ENCODE measurements at places on chromosomes 5 and 9. TPM values are rescaled to one million over a fixed set of nuclear protein-coding genes. Genes with fewer than 3 reads are reported as not detected.
A peak's percentile ranks its signal among the peaks of the same experiment; 100 is the strongest.

The GDF9 gene
- total RNA-seq, result not detected

The ZFP37 gene
- total RNA-seq, result 1.4 TPM

The AOPEP gene
- total RNA-seq, result 24.6 TPM

The CDKN2B-AS1 gene
- 0.76 TPM for total RNA-seq

The SLC6A19 gene
- total RNA-seq, result not detected

DNA sequence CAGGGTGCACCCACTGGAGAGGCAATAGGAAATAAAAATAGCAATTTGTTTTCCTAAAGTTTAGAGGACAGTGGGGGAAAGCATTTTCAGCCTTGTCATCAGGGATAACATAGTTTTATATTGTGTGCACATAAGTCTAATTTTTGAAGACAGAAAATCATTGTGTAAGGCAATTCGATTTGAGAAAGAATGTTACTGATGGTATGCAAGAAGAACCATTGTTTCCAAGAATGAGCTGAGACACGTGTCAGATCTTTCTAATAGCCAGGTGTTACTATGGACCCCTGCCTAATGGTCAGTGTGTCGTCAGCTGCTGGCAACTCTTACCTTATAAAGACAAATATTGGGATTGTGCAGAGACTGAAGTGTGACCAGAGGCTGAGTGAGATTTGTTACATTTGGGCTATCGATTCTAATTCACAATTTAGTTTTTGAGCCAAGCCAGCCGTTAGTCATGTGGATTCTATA lies 67.1 kb upstream of the PPP2R2B start:
- DNase-seq, result no peak

DNA sequence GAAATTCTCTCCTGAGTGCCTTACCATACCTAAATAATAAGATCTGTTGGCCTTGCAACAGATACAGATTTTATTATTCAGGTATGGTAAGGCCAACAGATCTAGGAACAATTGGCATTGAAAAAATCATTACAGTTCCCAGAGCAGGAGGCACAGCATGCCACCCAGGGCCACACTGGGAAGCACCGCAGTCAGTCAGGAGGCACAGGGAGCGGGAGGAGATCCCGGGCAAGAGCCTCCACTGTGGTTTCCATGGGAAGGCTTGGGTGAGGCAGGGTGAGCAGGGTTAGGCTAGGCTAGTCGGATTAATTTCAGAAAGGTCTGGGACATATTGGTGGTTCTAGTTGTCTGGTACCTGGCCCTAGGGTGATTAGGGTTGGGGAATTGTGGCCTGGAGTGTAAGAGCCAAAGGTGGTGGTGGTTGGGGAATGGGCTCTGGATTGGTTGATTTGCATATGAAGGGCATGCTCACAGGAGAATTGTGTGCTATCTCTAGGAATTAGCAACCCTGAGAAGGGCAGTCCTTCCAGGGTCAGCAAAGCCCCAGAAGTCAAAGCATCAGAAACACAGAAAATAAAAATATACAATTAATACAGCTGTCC lies 111.4 kb downstream of the PDE8B start:
- DNase-seq, result no peak

GRCh38 chr5:137212471-137212870 lies 286.7 kb downstream of the SPOCK1 start:
- DNase-seq, result no peak

GRCh38 chr5:134119720-134120119 lies 5.2 kb downstream of the TCF7 start:
- DNase-seq, result no peak

DNA sequence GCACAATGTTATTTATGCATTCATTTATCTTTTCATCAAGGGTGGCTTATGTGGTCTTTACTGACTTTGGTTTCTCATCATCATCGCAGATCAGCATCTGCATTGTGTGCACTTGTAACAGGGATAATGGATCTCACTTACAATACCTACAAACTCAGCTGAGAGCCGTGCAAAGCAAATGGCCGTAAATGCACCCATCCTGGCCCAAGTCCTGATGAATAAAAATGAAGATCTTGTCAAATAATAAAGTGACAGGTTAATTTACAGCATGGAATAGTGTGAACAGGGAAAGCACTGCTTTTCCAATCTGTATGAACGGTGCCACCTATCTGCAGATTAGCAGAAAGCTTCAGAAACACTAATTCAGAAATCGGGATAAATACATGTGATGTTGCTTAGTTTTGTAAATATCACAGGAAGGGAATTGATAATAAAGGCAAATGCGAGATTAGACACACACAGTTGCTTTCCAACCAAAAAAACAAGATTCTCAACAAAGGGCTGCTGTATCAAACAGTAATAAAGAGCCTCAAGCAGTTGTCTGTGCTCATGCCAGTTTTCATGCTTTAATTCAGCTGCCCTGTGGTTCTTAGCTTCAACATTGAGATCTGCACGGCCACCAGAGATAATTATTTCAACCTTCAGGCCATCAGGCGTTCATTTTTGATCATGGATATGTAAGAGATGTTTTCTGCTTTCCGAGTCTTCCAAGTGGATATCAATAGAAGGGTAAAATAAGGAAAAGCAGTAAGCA lies 153.4 kb upstream of the POU5F2 start:
- peak; percentile 32 for DNase-seq

DNA sequence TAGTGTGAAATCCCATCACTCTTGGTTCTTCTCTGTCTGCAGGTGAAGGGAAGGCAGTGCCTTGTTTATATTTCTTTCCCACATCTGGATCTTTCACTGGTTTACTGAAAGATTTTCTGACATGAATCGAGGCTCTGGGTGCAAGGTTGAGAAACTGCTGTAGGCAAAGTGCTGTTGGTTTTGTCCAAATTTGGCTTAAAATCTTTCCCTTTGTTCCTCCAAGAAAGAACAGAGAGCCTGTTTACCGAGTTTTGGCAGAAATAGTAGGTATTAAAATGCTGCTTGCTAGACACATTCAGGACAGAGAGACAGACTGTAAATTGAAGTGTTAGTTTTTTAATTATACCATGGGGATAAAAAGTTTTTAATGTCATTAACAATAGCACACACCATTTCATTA lies 21.5 kb downstream of the SKP2 start:
- no peak for DNase-seq

- DNase-seq, result no peak
Observed at GRCh38 chr5:68872088-68872839, 221.6 kb upstream of the SLC30A5 start.

- no peak for DNase-seq
Observed at GRCh38 chr9:78453450-78453849, 156.5 kb downstream of the PSAT1 start.

DNA sequence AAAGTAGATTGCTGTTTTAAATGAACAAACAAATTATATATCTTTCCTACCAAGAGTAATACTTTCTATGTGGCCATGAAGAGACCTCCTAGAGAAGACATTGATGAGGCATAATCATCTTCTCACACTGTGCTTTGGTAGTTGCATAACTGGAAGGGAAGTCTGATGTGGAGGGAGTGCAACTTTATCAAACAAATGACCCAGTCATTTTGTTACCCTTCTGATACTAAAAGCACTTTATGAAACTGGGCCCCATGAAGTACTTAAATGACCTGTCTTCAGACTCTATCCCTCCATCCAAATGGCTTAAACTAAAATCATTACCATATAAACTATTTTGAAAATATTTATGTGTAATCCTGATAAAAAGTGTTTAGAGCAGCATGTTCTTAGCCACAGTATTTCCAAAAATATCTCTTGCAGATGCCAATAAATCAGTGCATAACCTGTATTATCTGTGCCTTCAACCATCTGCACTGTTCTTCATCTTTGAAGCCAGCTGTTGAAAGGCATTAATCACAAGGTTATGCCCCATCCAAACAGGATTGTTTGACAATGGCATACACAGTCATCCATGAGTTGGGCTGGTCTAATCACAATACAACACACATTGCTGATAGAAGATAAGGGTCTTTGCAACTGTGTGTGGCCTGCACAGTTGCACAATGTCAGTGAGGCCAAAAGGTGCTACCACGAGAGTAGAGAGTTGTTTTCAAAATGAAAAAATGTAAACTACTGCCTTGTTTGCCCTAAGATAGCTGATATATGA lies 31.9 kb upstream of the MIER3 start:
- no peak for DNase-seq

DNA sequence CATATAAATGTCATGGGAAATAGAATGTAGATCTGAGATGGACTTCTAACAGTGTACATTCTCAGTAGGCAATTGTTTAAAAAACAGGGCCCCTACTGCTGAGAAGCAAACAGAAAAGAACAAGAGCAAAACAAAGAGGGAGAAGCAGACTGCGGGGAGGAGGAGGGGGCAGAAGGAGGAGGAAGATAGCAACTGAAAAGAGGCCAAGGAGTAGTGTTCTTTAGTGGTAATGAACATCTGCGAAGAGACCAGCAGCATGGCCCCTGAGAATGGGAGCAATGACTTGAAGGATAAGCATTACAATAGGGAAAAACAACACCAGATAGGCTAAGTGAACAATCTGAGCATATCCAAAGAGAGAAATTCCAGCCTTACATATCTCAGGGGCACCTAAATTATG lies 36.8 kb downstream of the HAPLN1 start:
- DNase-seq, result no peak

Measured in dermis microvascular lymphatic vessel endothelial cell (primary cell).